ENCODE measurements at places on chromosomes 12 and 14.
A peak's percentile ranks its signal among the peaks of the same experiment; 100 is the strongest.

DNA sequence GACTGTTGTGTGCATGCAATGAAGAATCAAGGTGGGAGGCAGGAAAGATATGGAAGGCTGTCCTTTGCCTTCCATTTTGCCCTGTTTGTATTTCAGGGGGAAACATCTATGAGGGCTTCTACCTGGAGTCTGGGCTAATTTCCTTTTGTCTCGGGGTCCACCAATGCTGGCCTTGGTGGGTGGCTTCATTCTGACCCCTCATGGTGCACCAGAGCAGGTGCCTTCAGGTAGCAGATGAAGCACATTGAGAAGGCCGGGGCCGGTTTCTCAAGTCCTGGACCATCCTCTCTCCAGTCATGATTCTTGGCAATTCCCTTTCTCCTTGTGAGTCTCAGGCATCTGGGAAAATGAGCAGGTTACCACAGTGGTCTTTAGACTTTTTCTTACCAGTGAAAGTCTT is 47.2 kb downstream of the RPH3A start:
- DNase-seq = no peak

- DNase-seq = no peak
Observed at GRCh38 chr14:102927878-102928411, 5.5 kb downstream of the AMN start.

GRCh38 chr14:51094282-51094821 is 553 bp downstream of the TRIM9 start:
- no peak for DNase-seq

DNA sequence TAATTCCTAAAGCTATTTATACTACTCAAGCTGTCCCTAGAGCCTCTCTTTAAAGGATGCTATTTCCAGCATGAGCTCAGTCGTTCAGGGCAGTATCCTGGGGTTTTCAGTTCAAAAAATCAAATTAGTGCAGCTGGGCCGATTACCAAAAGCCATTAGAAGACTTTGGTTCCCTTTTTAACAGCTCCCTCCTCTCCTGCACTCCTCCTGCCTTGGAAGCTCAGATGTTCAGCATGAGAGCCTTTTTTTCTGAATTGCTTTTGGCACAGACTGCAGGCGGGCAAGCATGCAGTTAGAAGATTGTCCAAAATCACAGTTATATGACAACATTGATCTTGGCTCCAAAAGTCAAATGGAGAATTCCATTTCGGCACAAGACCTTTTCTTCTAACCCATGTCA is 179.6 kb downstream of the SLC35F4 start:
- no peak for DNase-seq

DNA sequence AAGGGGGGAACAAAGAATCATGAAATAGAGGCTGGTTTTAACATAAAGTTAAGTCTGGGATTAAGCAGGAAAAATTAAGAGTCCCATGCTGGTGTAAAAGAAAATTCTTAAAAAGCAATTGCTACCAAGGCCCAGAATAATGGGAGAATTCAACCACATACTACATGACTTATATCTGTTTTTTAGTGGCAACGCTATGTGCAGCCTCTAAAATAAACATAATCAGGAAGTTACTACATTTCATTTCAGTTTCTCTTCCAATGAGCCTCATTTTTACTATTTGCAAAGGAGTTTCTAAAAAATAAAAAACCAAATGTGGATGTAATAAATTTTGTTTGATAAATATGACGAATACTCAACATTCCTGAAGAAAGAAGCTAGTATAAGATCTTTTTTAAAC is 58.1 kb downstream of the CPNE8 start:
- no peak for DNase-seq

GRCh38 chr12:103623716-103624115 is 36.6 kb downstream of the STAB2 start:
- no peak for DNase-seq

DNA sequence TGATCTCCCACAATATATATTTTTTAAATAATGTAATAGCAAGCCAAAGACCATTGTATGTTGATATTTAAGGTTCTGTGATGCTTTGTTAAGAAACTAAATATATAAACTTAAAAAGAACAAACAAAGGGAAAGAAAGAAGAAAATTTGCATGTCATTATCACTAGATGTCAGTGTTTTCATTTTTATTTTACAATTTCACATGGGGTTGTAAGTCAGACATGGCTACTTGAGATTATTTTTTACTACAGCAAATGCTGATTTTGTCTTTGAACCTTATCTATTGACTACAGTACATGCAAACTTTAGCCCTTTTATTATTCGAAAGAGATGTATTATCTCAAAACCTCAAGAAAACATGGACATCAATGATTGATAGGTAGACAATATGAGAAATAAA is 36.1 kb downstream of the SLCO1C1 start:
- no peak for DNase-seq

DNA sequence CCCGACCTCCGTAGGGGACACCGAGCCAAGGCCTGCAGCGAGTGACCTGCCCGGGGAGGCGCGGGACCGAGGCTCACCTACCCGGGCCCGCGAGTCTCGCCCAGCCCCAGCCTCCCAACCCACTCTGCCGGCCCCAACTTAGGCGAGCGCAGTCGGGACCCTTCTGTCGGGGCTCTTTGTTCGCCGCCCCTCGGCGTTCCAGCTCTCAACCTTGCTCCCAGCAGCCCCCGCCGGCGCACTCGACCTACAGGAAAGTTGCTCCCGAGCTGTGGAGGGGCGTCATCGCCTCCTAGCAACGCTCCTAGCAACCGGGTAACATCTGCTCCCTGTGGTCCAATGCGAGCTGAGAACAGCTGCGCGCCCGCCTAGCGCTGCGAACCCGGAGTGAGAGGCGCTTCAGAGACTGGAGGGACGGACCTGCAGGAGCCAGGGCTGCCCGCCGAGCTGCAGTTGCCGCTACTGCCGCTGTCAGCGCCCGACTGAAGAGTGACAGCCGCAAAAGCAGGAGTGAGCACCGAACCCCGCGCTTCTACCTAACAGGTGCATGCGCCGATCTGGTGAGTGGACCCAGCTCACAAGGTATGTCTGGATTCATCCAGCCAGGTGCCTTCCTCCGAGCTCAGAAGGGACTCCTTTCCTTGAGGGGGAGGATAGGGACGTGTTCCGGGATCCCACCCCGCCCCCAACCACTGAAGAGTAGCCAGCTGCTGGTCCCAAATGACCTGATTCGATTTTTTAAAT is 355.0 kb downstream of the SNAPC1 start:
- peak; percentile 15 for DNase-seq
